ENCODE measurements at places on chromosomes 7 and 10.

DNA sequence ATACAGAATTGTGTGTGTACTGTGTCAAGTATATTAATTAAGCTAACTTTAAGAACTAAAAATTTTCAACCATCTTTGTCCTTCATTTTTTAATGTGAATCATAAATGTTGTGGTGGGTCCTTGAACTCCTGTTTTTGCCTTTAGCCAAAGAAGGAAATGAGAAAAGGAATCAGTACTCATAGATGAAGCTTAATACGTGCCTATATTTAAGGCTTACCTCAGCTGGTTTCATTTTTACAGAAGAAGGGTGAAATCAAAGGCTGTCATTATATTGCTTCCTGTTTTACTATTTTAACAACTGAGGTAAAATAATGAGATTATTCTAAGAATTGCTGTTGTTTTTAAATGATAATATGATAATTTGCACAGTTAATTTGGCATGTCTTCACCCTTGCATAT lies 6.3 kb upstream of the SNX13 start:
- DNase-seq, result no peak

DNA sequence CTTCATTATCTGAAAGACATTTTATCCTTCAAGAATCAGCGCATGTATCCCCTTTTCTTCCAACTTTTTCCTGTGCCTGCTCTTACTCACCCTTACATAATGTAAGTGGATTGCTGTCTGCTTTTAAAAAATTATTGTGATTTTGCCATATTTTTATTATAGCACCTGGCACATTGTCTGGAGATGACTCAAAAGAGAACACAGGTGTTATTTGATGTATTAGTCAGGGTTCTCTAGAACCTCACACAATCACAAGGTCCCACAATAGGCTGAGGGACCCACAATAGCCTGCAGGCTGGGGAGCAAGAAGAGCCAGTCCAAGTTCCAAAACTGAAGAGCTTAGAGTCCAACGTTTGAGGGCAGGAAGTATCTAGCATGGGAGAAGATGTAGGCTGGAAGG lies 390.0 kb downstream of the EXOC4 start:
- DNase-seq, result no peak

DNA sequence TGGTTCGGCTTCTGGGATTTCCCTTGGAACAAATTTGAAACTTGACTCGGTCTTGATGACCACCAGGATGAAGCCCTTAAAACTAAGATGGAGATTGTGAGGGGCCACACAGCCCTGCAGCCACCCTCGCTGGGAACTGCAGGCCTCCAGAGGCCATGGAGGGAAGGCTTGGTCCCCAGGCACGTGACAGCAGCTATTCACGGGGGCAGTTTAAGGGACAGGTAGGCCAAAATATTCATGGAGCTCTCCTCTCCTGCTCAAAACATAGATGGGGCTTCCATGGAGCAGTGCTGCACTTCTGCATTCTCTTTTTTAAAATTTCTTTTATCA lies 137.0 kb downstream of the ADCY1 start:
- no peak for DNase-seq

GRCh38 chr7:79090543-79090942 lies 362.9 kb downstream of the MAGI2 start:
- DNase-seq, result no peak

GRCh38 chr7:8500286-8500685 lies 66.9 kb downstream of the NXPH1 start:
- DNase-seq, result no peak
